Astrocyte (in vitro differentiated cells and primary cell): ENCODE measurements at places on chromosomes 7 and 10. TPM values are rescaled to one million over a fixed set of nuclear protein-coding genes. Genes with fewer than 3 reads are reported as not detected.

DNA sequence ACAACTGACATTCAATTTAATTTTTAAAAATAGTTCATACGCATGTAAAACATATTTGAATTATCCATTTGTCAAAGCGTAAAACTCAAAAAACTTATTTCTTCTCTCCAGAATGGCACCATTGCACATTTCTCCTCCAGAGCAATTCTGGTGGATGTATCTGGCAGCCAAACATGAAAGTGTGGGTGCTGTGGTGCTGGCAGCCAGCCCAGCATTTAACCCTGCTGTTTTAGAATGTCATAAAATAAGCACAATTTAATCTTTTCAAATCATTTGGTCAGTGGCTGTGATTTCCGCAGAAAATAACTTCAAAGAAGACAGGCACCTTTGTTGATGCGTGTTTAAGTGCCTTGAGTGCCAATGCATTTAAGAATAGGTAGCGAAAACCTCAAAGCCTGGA lies 302.7 kb upstream of the MEOX2 start:
- DNase-seq: no peak

DNA sequence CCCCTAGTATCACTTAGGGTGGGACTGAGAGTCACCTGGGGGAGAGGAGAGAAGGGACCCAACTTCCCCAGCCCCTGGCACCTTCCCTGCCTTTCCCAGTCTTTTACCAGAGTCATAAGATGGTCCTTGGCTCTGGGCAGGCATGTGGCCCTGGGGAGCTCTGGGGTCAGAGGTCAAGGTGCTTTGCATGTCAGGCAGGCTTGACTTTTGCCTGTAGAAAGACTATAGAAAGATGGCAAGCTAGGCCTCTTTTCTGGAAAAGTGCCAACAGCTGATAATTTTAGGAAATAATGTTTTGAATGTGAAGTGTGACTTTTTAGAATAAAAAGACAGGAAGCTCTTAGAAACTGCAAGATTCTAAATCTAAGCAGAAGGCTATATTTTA lies 67.5 kb downstream of the MKI67 start:
- DNase-seq: no peak

- no peak for DNase-seq
Measured at GRCh38 chr7:44667190-44667589, 60.8 kb downstream of the OGDH start.

Gene EGR2
- 12.1 and 22.9 TPM in 2 replicates for total RNA-seq

Gene ETV1
- total RNA-seq: 12.5 and 12.6 TPM in 2 replicates

- DNase-seq: no peak
Measured at GRCh38 chr10:69588358-69588757, 15.1 kb upstream of the NEUROG3 start.

GRCh38 chr7:80443325-80443724 lies 68.5 kb downstream of the GNAT3 start:
- DNase-seq: no peak

Gene IRF5
- total RNA-seq: 0.36 TPM in 1 of 2 replicates, not detected in the other

DNA sequence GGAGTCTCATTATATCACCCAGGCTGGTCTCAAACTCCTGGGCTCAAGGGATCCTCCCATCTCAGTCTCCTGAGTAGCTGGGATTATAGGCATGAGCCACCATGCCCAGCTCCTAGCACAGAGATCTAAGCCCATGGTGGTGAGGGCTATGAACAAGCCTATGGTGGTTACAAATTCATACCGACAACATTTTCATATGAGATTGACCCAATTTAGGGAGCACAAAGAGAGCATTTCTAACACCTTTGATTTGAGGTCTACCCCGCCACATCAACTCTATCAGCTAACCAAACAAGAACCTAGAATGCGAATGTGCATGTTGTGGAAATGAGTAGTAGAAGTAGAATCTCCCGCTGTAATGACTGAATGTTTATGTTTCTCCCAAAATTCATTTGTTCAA lies 14.2 kb upstream of the PRF1 start:
- no peak for DNase-seq

Gene CALCR
- 5.4 and 5.7 TPM in 2 replicates for total RNA-seq

Gene CRPPA
- total RNA-seq: 3.6 and 3.9 TPM in 2 replicates

Gene PIP4K2A
- total RNA-seq: 36.8 and 37.9 TPM in 2 replicates

Gene CHRM2
- total RNA-seq: not detected in 2 replicates
